Lower lobe of right lung (tissue), 2 donors: ENCODE measurements at places on chromosomes 1 and 21. TPM values are rescaled to one million over a fixed set of nuclear protein-coding genes. Genes with fewer than 3 reads are reported as not detected.

GRCh38 chr1:111294390-111294789 lies 3.7 kb downstream of the CHIA start:
- no peak for DNase-seq
- no peak overlapping the region for H3K27ac ChIP-seq
- no peak overlapping the region for H3K4me3 ChIP-seq
- no peaks in the 10 kb centered on the region for H3K4me1 ChIP-seq

- H3K27ac ChIP-seq, result no peak overlapping the region
- peaks cover 17% of the 10 kb centered on the region for H3K27me3 ChIP-seq
- H3K4me3 ChIP-seq, result no peak overlapping the region
- H3K4me1 ChIP-seq, result no peaks in the 10 kb centered on the region
- DNase-seq, result no peak
These were observed 464.2 kb downstream of the PTPRU start for GRCh38 chr1:29700491-29700890.

- no peak for DNase-seq
- H3K27me3 ChIP-seq, result peaks cover 3% of the 10 kb centered on the region
- H3K36me3 ChIP-seq, result no peaks in the 10 kb centered on the region
- no peak overlapping the region for H3K4me3 ChIP-seq
- no peak overlapping the region for H3K27ac ChIP-seq
These were observed 3.4 kb upstream of the SPTA1 start for GRCh38 chr1:158689875-158690274.

DNA sequence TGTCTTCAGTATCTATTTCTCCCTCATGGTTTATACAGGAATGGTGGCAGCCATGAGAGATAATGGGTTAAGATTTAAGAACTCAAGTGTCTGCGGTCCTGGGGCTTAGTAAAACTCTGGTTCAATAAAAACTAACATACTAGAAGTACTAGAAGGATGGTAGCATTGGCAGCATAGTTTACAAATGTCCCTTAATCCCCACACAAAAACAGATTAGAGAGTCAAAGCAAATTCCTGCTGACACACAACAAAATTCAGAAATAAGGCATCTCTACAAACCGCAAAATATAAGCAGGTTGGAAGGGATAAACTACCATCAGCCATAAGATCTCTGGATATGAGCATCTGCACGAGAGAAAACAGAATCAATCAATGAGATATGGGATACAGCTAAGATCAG lies 234.4 kb downstream of the RERE start:
- no peaks in the 10 kb centered on the region for H3K27me3 ChIP-seq
- no peaks in the 10 kb centered on the region for H3K36me3 ChIP-seq
- no peak overlapping the region for H3K27ac ChIP-seq
- H3K4me3 ChIP-seq, result no peak overlapping the region
- no peaks in the 10 kb centered on the region for H3K4me1 ChIP-seq

DNA sequence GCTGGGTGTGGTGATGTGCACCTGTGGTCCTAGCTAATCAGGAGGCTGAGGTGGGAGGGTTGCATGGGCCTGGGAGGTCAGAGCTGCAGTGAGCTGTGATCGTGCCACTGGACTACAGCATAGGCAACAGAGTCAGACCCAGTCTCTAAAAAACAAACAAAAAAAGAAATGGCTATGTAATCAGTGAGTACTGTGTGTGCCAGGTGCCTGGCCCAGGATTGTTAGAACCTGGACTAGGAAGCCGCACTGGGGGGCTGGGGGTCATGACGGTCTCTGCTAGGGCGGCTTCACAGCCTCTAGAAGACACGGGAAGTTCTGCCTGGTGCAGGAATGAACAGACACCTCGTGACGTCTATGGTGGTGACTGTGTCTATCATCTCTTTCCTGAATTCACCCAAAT lies 8.5 kb downstream of the TMEM9 start:
- H3K4me1 ChIP-seq, result no peaks in the 10 kb centered on the region
- no peaks in the 10 kb centered on the region for H3K27me3 ChIP-seq
- no peak overlapping the region for H3K27ac ChIP-seq
- no peak overlapping the region for H3K4me3 ChIP-seq

DNA sequence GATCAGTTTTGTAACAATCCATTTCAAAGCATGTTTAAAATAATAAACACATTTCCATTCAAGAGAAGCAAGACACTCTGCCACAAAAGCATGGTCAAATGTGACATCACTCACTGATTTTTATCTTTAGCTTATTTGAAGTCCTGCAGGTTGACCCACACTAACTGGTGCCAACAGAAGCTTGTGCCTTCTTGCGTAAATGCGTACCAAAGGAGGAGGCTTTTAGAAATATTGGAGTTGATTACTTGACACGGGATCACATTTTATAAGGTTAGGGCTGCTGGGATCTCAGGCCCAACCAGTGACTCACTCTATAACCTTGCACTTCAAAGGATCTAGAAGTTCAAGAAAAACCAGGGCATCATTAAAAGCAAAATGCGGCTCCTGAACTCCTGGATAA lies 203.6 kb downstream of the PCP4 start:
- no peaks in the 10 kb centered on the region for H3K36me3 ChIP-seq
- DNase-seq, result no peak
- H3K4me1 ChIP-seq, result no peaks in the 10 kb centered on the region

GRCh38 chr1:22722901-22723550 lies 12.4 kb downstream of the EPHB2 start:
- H3K36me3 ChIP-seq, result no peaks in the 10 kb centered on the region
- no peak overlapping the region for H3K4me3 ChIP-seq
- no peaks in the 10 kb centered on the region for H3K4me1 ChIP-seq
- no peaks in the 10 kb centered on the region for H3K27me3 ChIP-seq
- no peak overlapping the region for H3K27ac ChIP-seq

GRCh38 chr1:869499-870244 lies 54.1 kb upstream of the SAMD11 start:
- no peaks in the 10 kb centered on the region for H3K4me1 ChIP-seq
- peaks cover 13% of the 10 kb centered on the region for H3K27me3 ChIP-seq
- peak; percentile 88 for DNase-seq

The PRR9 gene
- total RNA-seq, result not detected

The C1orf210 gene
- 19.1 TPM for total RNA-seq
